ENCODE measurements at places on chromosomes 4 and X.
A peak's percentile ranks its signal among the peaks of the same experiment; 100 is the strongest.

DNA sequence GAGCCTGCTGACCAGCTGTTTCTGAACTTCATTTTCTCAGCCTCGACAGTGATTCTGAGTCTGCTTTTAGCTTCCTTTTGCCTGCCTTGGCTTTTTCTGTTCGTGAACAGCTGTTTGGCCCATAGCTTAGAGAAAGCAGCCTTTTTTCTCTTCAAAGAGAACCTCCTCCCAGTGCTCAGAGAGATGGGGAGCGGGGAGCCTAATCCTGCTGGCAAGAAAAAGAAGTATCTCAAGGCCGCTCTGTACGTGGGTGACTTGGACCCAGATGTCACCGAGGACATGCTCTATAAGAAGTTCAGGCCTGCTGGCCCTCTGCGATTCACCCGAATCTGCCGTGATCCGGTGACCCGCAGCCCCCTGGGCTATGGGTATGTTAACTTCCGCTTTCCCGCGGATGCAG, 756 bp downstream of the PABPC5 start:
- no peak for DNase-seq

DNA sequence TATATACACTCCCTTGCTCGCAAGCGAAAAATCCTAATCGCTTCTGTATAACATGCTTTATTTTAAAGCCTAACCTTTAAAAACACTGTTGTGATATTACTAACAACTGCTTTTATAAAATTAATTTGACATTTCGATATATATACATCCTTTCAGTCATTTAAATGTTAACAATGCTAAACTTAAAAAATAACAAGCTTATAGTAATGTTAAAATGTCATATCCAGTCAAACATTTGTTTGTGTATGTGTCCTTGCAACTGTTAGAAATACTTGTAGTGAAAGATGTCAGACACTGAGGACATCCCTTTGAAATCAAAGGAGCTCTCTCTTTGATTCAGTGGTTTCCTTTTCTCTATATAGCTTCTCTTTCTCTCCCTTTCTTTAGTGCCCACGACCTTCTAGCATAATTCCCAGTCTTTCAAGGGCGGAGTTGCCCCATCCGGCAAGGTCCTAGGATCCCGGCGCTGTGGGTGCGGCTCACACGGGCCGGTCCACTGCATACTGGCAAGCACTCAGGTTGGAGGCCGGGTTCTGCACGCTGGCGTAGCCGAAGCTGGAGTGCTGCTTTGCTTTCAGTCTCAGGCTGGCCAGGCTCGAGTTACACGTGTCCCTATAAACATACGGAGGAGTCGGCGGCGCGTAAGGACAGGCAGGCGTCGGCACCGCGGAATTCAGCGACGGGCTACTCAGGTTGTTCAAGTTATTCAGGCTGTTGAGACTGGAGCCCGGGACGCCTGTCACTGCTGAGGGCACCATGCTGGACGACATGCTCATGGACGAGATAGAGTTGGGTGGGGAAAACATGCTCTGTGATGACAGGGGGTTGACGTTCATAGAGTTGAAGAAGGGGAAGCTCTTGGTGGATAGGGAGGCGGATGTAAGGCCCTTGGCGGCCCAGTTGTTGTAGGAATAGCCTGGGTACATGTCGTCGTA, 5.0 kb downstream of the PITX2 start:
- DNase-seq, result no peak

DNA sequence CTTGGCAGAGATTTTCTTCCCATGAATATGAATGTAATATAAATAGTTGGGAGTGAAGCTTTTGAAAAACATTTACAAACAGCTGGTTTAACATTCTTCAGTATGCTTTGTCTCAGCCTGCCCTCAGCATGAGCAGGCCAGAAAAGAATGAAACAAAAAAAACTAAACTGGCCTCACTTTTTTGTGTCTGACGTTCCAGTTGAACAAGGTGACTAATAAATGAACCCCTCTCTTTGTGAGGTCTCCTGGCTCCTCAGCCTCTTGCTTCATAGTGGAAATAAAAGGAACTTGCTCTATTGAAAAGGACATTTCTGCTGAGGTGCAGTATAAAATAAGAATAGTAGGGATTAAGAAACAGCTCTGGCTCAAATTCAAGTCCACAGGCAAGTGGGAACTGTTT, 9.4 kb downstream of the CHST7 start:
- peak; percentile 65 for DNase-seq

DNA sequence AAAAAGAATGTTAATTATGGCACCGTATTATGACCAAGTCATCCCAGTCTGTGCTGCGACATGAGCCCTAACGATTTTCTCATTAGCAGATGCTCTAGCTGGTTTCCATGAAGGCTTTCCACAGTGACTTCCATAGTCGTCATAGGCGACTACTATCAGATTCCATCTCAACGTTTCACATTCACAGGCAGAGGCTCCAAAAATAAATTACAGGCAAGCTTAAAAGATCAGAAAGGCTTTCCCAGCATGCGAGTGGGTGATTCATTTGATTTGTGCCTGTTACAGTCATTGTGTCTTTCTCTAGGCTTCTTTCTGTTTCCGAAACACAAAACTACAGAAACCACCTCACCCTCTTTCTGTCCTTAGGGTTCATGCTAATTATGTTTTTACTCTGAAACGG, 43.2 kb downstream of the PALLD start:
- peak; percentile 54 for DNase-seq

GRCh38 chr4:24876431-24876830, 36.4 kb downstream of the CCDC149 start:
- DNase-seq, result no peak

DNA sequence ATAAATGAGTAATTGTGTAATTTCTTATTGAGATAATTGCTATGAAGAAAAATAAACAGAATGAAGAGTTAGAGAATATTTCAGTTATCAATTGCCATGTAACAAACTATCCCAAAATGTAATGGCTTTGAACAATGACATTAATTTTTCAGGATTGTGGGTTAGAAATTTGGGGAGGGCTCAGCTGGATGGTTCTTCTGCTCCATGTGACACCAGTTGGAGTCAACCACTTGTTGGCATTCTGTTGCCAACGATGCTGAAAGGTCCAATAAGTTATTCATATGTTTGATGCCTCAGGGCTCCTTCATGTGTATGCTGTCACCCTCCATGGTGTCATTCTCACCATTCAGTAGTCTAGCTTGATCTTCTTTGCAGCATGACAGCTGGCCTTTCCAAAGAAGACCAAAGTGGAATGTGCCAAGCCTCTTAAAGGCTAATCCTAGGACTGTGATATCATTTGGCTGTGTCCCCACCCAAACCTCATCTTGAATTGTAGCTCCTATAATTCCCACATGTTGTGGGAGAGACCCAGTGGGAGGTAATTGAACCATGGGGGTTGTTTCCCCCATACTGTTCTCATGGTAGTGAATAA, 20.9 kb upstream of the CCDC149 start:
- no peak for DNase-seq

GRCh38 chr4:101191302-101192098, 155.8 kb downstream of the PPP3CA start:
- peak; percentile 91 for DNase-seq

DNA sequence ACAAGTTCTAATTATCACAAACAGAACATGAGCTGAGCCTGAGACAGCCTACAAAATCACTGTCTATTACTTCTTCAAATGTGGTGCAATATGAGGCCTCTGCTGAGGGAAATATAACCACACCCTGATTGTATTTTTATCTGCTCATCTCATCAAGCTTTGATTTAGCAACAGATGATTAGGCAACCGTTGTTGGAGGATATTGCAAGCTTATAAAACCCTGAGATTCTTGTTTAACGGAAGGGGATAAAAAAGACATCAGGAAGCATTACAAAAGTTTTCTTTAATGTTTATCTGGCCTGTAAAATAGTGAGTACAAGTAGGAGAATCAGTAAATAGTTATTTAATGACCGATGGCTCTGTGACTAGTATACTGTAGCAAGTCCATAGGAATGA, 108.5 kb downstream of the ZNF330 start:
- peak; percentile 54 for DNase-seq
